Smooth muscle cell of the coronary artery (primary cell): ENCODE measurements at places on chromosomes 12 and 14. TPM values are rescaled to one million over a fixed set of nuclear protein-coding genes. Genes with fewer than 3 reads are reported as not detected.

Gene KRT78
- not detected in 2 replicates for total RNA-seq

Gene PTPN6
- total RNA-seq, result 0.08 TPM in 1 of 2 replicates, not detected in the other

Gene PPP4R3A
- 45.6 and 48.9 TPM in 2 replicates for total RNA-seq

Gene PLEK2
- 2.0 and 18.6 TPM in 2 replicates for total RNA-seq

Gene ART4
- 0.82 and 33.4 TPM in 2 replicates for total RNA-seq

Gene RPGRIP1
- total RNA-seq, result under 0.01 TPM in 1 of 2 replicates, not detected in the other

Gene PIWIL1
- total RNA-seq, result not detected in 2 replicates

Gene CATSPERB
- total RNA-seq, result 0.23 TPM in 1 of 2 replicates, not detected in the other

Gene PRH1
- 9.3 and 20.0 TPM in 2 replicates for total RNA-seq

Gene PROX2
- total RNA-seq, result not detected in 2 replicates

Gene EML5
- total RNA-seq, result 0.70 TPM in 1 of 2 replicates, not detected in the other

Gene SPIC
- total RNA-seq, result not detected in 2 replicates

Gene NYNRIN
- 3.2 and 9.0 TPM in 2 replicates for total RNA-seq

Gene ZNF605
- total RNA-seq, result 8.0 and 8.2 TPM in 2 replicates

Gene OR4K15
- total RNA-seq, result not detected in 2 replicates

Gene KRT85
- not detected in 2 replicates for total RNA-seq

Gene VRTN
- not detected in 2 replicates for total RNA-seq

Gene CIROP
- total RNA-seq, result 0.12 TPM in 1 of 2 replicates, not detected in the other

Gene EFS
- total RNA-seq, result 1.1 and 4.9 TPM in 2 replicates

Gene TESPA1
- total RNA-seq, result not detected in 2 replicates
